Stimulated activated CD4-positive, alpha-beta T cell treated with anti-CD3 and anti-CD28 coated beads, TNF-alpha, amount 100 ng/mL, for 1 hour (primary cell): ENCODE measurements at places on chromosomes 7 and 10.

GRCh38 chr7:85336086-85336485 is 149.2 kb upstream of the SEMA3D start:
- no peak for DNase-seq

DNA sequence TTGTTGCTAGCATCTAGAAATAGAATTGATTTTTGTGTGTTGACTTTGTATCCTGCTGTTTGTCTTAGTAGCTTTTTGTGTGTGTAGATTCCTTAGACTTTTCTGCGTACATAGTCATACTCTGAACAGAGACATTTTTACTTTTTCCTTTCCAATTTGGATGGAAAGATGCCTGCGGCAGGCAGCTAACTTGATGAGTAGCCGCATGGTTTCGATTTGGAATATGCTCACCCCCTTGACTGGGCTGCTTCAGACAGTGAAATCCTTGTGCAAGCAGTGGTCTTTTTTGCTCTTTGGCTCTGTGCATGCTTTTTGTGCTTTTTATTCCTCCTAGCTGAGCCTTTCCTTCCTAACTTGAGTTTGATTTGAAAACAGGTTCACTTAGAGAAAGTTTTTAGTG is 71.8 kb downstream of the HHEX start:
- DNase-seq: no peak

DNA sequence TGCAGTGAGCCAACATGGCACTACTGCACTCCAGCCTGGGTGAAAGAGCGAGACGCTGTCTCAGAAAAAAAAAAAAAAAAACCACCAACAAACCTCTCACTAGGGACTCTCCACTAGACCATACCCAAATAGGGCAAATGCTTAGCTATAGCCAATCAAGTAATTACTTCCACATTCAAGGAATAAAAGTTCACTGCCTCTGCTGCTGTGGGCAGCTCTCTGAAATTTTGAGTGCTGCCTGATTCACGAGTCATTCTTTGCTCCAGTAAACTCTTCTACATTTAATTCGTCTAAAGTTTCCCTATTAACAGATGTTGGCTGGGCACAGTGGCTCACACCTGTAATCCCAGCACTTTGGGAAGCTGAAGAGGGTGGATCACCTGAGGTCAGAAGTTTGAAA is 4.7 kb upstream of the NRBF2 start:
- no peak for DNase-seq

GRCh38 chr10:25938405-25938804 is 4.4 kb downstream of the MYO3A start:
- DNase-seq: no peak

GRCh38 chr10:98090822-98091221 is 43.6 kb upstream of the R3HCC1L start:
- DNase-seq: no peak

DNA sequence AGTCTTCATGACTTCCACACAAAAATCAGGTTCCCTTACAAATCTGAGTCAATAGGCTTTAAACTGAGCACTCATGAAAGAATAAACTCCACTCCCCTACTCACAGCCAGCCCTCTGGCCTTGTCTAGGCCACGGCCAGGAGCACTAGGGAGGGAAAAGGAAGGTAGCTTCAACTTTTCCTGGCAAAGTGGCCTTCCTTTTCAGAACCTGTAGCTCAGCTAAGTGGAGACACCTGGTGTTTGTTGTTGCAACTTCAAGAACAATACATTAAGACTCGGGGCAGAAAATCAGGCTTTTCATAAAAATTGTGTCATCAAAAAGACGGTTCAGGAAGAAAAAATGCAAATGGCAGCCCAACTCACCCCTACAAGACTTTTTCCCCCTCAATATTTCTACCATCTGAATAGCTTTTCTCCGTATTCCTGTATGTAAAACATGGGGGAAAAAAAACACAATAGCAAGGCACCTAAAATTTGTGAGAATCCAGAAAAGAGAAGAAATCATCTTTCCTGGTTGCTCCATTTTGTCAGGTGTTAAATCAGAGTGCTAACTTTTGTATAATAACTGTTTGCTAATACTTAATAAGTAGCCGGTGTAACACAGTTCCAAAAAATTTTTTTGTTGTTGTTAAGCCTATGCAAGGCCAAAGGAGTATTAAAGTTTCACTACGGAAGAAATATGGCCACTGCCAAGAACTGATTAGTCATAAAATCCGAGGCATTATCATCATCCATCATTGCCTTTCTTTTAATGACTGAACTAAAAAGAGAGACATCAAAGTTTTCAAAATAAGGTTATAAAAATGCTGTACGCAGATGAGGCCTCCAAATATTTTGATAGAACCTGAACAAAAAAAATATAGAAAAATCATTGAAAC is 66.2 kb upstream of the ARID5B start:
- DNase-seq: no peak

- no peak for DNase-seq
These were observed 114.2 kb downstream of the TES start for GRCh38 chr7:116324582-116324981.
